ENCODE measurements at places on chromosomes 6 and 20.

DNA sequence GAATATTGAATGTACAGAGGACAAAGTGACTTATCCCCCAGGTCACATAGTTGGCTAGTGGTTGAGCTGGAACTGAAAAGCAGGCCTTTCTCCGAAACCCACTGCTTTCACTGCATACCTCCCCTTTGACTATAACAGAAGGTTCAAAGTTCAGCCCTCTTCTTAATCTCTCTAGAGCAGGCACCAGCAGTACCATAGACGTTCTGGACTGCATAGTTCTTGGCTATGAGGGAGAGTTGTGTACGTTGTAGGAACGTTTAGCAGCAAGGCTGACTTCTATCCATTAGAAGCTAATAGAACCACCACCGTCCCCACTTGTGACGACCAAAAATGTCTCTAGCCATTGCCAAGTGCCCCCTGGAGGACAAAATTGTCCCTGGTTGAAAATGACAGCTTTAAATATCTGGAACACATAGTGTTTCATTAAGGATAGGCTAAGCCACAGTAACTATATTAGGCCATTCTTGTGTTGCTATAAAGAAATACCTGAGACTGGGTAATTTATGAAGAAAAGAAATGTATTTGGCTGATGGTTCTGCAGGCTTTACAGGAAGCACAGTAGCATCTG, 123.8 kb upstream of the MTHFD1L start:
- peak; percentile 52 for DNase-seq

DNA sequence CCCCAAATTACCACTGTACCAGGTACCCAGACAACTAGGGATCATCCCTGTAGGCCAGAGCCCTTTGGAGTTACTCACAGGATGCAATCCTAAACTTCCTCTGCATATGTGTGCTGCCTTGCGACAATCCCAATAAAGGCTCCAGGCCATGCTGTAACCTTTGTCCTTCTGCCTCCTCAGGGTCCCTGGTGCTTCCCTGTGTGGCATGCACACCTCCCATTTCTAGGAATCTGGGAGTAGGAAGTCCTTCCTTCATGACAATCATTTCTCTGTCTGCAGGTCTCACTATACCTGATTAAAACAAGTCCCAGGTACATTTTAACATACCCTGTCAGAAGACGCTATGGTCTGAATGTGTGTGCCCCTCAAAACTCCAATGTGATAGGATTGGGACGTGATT, 37.0 kb upstream of the MCUR1 start:
- DNase-seq = no peak

GRCh38 chr6:22059126-22059525, 237.7 kb downstream of the PRL start:
- no peak for DNase-seq

- DNase-seq = no peak
Observed at GRCh38 chr20:45440424-45440823, 24.5 kb downstream of the PIGT start.

DNA sequence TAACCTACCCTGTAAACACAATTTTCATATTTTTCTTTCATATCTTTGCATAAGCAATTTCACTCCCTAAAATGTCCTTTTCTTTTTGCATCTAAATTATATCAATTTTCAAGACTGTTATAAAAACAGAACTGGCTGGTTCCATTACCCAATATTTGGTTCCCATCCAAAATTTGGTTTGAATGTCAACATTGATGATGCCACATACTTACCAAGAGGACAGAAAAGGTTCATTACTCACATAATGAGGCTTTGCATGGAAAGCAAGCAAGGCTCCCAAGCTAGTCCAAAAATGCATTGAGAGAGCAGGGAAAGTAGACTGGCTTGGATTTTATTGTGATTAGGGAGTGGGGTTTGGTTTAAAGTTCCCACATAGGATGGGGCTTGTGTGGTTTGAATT, 144.4 kb upstream of the AKIRIN2 start:
- peak; percentile 33 for DNase-seq

GRCh38 chr6:50049829-50050228, at the start of gene DEFB112:
Gene DEFB112, minus strand, starts transcription at chr6:50049929. Its CDS starts 60 bp downstream, at chr6:50049869.
- DNase-seq = no peak

DNA sequence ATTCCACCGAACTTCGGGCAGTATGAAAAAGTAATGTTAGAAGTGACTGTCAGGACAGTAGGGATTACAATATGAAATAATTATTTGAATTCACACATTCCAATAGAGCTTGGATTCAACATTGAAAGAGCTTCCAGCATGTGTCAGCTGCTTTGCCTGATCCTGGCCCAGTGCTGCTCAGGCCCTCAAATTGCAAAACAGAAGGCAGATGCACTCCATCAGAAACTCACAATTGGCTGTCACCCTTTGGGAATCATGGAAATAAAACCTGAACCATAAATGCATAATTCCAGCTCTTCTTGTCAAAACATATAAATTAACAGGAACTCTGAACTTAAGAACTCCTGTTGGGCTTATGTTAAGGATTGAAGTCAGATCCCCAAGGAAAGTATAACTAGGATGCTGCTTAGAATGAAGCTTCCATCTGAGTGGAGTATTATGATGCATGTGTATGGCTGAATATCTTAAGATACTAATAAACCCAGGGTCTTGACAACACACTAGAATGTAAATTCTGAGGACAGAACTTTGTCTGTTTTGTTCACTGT, 1.8 kb upstream of the NDUFAF4 start:
- no peak for DNase-seq

DNA sequence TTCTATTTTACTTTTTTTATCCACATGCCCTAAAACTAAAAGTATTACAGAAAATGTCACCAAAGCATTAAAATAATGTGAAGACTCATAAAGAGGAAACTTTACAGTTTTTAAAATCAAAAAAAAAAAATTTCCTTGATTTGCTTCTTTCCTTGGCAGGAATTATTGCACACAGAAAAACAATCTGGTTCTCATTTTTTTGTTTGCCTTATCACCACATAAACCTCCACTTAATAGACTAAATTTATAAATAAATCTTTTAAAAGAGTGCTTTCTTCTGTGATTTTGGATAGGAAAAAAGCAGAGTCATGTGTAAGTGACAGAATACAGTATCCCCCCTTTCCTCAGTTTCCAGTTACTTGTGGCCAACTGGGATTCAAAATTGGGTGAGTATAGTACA, 695.1 kb upstream of the CITED2 start:
- DNase-seq = no peak

DNA sequence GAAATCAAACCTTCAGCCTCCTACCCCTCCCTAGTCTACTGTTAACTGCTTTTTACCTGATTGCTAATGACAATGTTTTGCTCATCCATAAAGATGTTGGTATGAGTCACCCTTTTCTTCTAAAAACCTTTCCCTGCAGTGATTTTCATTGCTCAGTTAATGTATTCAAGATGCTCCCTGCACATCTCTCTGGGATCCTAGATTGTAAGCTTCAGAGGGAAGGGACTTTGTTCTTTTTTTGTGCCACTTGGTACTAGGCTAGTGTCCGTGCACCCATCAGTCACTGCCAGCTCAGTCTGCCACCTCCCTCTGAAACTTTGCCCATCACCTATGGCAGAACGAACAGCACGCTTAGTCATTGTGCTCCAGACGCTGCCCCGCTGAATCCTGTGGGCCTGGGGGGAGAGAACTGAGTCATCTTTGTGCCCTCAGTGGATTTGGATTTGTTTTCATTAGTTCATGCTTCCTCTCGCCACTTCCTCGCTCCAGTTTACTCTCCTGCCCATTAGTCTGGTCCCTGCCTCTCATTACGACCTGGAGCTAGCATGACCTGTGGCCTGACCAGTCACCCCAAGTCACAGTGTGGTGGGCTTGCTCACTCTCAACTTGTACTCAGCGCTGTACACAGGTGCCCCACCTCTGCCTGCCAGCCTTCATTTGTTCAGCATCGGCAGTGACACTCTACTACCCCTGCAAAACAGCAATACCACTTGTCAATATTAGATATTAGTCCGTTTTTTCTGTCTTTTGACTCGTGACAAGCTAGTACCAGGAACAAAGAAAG, 78.0 kb upstream of the TMEM181 start:
- no peak for DNase-seq

- no peak for DNase-seq
Observed at GRCh38 chr6:25250878-25251277, 28.3 kb upstream of the CARMIL1 start.

GRCh38 chr6:28981431-28981832, 23.7 kb downstream of the ZNF311 start:
- peak; percentile 83 for DNase-seq

DNA sequence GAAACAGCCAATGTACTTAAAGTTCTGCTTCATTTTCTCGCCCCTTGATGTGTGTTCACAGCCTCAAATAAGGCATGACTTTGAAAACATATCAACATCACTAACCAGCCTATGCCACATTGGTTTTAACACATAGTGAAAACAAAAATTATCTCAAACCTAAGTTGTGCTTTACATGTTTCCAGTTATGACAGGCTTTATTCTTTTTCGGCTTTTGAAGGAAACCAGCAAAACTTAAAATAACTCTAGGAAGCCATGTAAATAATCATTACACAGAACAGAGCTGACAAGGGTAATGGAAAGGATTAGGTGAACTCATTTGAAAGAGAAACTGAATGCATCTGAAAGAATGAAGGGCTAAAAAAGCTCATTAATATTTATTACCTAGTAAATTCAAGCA, 42.1 kb downstream of the BMP5 start:
- no peak for DNase-seq

GRCh38 chr20:58877976-58878360, 25.5 kb downstream of the GNAS start:
- DNase-seq = no peak

DNA sequence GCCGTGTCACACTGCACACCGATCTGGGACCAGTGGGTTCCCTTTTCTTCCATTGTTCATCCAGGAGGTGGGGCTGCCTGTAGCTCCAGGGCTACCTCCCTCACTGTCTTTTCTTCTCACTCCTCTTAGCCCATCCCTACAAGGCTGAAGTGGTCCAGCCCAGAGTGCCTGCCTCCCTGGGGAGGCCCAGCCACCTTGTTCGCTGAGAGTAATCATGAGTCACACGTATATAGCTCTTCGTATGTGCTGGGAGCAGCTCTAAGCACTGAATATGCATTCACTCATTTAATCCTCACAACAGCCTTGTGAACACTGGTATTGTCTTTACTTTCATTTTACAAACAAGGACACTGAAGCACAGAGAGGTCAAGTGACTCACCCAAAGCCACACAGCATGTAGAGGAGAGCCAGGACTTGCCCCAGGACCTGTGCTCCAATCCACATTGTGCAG, 14.7 kb upstream of the CCDC167 start:
- no peak for DNase-seq

DNA sequence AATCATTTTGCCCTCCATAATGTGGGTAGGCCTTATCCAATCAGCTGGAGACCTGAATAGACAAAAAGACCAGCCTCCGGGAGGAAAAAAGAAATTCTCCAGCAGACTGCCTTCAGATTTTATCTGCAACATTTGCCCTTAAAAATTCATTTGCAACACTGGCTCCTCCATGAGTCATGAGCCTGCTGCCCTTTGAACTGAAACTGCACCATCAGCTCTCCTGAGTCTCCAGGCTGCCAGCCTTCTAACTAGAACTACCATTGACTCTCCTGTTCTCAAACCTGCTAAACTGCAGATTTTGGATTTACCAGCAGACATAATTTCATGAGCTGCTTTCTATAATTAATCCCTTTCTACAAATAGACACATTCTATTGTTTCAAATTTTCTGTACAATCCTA, 223.9 kb upstream of the THEMIS start:
- DNase-seq = peak; percentile 51

- no peak for DNase-seq
Observed at GRCh38 chr20:51758978-51759544, 9.1 kb downstream of the ATP9A start.

GRCh38 chr6:104688283-104688969, 171.3 kb downstream of the HACE1 start:
- no peak for DNase-seq

DNA sequence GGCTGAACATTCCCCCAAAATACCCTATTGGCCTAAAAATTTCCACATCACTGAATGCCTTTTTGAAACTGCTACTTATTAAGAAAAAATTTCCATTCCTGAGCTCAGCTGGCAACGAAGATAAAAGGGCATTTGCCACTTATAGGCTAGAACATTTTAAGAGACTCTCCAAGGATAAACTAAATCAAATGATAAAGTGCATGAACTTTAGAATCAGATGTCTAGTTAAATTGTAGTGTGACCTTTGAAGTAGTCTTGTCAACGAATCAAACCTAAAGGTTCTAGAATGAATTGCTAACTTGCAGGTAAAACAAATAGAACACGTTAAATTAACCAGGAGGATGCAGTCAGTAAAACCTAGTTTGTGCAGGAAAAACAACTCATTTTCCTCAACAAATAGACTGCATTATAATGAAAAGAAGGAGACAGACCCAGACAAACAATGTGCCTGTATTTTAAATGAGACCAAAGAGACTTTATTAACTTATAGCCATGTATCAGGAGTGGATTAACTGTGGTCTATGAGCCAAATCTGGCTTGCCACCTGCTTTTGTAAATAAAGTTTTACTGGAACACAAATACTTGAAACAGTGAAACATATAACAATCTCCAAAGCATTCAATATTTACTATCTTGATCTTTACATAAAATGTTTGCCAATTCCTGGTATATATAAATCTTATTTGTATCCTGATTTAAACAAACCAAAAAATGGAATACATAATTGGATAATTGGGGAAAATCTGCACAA, 184.4 kb downstream of the MEI4 start:
- DNase-seq = no peak

GRCh38 chr20:50299325-50299629, 108.6 kb downstream of the CEBPB start:
- no peak for DNase-seq

DNA sequence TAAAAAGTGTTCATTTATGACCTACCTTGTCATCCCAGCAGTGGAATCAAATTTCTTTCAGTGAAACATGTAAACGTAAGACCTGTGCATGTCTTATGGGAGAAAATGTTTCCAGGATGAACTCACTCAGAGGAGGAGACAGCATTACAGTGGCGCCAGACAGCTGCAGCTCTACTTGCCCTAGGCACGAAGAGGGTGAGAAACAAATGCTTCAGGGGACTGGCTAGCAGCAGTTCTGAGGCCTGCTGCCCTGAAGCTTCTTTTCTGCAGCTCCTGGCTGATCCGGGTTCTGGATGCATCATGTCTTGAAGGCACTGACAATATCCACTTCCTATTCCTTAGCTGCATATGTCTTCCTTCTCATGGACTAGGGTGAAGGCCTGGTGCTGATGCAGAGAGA, 120.2 kb downstream of the QRSL1 start:
- DNase-seq = no peak

DNA sequence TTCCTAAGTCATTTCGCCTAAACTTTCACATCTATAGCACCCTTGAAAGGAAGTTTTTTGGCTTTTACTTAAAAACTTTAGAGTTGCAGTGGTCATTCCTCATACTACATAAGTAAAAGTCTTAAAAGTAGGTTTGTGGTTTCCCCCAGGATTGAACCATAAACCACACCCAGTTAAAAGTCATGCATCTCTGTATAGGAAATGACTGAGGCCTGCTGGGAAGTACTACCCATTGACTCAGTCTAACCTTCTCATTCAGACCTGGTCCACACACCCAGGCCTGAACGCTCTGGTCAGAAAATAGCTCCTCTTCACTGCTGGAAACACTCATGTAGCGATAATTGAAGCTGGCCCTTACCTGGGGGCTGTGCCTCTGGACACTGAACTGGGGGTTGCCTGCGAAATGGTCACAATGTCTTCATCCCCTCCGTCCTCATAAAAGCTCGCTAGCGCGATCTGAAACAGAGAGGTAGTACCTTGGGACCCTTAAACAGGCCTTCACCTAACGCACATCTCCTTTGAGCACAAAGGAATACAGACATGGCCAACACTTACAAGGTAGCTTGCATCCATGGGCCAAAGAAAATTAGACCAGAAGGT, 2.6 kb downstream of the NSFL1C start:
- no peak for DNase-seq

All from suppressor macrophage treated with lipopolysaccharide for 4 hours (primary cell).